Posterior cingulate gyrus (tissue), 11 donors: ENCODE measurements at places on chromosomes 1 and 21.
A peak's percentile ranks its signal among the peaks of the same experiment; 100 is the strongest.

GRCh38 chr1:217228689-217229088 lies 402.2 kb downstream of the GPATCH2 start:
- no peak for DNase-seq

GRCh38 chr1:229862017-229862774 lies 204.8 kb upstream of the GALNT2 start:
- DNase-seq, result no peak

DNA sequence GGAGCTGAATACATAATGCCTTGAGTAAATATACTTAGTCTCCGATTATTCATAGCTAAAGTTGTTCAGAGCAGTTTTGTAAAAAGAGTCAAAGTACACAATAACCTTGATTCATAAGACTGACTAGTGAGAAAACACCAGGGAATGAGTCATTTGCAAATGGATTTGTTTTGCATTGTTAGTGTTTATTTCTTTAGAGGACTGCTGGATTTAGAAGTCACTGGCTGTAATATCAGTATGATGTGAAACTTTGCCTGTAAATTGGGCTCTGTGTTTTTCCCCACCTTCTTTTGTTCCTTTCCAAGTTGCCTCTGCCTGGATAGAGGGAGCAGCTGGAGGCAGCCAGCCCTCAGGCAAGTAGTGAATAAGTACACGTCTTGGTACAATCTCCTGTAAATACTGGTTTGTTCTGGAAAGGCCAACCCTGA lies 474.7 kb downstream of the NUF2 start:
- no peak for DNase-seq

DNA sequence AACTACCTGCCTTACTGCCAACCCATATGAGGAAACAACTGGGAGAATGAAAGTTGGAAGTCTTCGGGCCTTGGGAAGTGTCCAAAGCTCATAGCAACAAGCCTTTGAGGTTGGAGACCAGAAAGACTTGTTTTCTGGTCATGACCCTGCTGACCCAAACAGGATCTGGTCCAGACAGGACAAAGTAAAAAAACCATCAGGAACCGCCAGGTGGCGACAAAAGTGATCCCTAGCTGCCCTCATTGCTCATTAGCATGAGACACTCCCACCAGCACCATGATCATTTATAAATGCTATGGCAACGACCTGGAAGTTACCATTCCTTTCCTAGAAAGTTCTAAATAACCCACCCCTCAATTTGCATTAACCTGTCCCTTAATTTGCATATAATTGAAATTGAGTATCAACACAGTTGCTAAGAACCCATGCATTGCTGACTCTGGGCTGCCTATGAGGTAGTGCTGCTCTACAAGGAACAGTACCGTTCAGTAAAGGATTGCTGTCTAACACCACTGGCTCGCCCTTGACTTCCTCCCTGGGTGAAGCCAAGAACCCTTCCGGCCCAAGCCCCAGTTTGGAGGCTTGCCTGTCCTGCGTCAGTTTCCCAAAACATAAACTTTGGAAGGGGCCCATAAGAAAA lies 89.0 kb downstream of the URB2 start:
- no peak for DNase-seq

DNA sequence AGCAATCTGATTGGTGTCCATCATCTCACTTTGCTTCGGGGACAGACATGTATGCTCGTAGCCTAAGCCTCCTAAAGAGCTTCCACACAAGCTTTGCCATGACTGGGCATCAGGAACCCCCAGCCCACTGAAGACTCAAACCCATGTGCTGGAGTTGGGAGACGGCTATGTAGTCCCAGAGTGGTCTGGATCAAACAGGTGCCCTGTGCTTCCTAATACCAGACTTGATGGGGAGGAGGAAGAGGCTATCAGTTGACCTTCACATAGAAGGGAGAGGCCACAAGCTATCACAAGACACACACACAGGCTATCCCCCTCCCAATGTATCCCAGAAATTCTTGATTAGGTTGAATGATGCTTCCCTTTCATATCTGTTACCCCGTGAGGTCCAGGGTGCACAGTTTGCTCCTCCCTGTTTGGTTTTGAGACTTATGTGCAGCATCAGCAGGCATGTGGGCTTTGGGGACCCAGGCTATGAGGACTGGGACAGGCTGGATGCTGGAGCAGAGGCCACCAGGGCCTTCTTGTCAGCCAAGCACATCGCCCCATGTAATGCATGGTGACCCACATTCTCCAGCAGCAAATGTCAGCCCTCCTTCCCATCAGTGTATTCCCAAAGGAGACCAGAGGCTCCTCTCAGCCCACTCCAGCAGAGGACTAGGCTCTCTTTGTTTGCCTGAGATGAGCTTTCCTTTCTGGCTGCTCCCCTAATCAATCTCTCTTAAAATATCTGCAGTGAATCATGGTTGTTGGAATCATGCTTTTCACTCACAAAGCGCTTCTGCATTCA lies 159.8 kb downstream of the GRIK3 start:
- DNase-seq, result no peak

GRCh38 chr1:227318853-227319607 lies 738 bp upstream of the CDC42BPA start:
- DNase-seq, result peak; percentile 51
